ENCODE measurements at places on chromosomes 5 and 9.

DNA sequence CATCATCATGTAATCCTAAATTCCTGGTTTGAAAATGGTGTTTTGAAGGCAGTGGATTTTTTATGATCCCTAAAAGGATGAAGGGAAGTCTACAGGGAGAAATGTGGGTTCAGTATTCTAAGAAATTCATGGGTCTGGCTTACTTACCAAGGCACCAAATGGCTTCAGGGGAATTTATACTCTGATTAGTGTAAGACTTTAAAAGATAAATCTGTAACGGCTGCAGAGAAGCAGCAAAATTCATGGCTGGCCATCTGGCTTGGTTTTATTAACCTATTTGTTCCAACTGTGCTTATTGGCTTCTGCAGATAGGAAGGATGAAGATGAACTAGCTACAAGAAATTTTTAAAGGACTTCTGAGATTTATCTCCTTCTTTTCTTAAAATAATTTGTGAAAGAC is 222.8 kb downstream of the TENT4A start:
- no peak for DNase-seq

GRCh38 chr9:94921092-94921471 is 194.6 kb downstream of the AOPEP start:
- DNase-seq, result no peak

DNA sequence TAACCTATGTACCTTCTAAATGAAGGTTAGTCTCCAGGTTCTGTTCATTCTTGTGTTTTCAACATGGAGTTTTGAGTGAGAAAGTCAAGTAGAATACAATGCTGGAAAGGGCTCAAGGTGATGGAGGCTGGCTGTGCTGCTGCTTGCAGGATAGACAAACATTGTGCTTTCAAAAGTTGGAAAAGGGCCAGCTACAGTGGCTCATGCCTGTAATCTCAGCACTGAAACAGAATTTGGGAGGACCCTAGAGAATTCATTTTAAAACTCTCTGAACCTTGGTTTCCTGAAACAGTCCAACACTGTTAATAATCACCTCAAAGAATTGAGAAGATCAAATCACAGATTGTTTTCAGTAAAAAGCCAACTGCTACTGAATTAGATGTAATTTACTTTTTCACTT is 15.4 kb upstream of the IARS1 start:
- no peak for DNase-seq

GRCh38 chr9:96399325-96399633 is 15.8 kb upstream of the SLC35D2 start:
- no peak for DNase-seq

All from activated gamma-delta T cell treated with anti-CD3 and anti-CD28 coated beads, Interleukin-2, amount 50 U/mL, for 16 hours (primary cell).